ENCODE measurements at places on chromosomes 13 and 19.

DNA sequence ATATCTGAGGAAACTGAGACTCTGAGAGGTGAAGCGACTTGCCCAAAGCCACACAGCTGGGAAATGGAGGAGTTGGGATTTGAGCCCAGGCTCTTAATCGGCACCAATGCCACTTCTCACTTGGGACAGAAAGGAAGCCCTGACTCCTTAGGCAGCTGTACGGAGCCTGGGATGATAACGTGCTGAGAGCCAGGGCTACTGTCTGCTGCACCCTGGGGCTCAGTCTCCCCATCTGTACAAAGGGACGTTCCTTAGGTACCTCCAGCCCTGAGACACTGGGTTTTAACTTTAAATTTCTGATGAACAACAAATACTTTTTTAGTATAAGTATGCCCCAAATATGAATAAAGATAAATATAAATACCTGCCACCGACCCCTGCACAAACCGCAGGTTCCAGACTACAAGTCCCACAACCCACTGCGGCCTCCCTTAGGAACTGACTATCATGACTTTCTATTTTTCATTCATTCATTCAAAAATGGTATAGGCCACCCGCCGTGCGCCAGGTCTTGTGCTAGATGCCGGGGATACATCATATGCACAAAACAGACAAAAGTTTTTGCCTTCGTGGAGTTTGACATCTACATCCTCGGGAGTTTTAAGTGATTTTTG is 776 bp upstream of the NCLN start:
- no peak for DNase-seq

- DNase-seq = peak; percentile 19
Measured at GRCh38 chr19:38134540-38135149, 89.4 kb downstream of the DPF1 start.

DNA sequence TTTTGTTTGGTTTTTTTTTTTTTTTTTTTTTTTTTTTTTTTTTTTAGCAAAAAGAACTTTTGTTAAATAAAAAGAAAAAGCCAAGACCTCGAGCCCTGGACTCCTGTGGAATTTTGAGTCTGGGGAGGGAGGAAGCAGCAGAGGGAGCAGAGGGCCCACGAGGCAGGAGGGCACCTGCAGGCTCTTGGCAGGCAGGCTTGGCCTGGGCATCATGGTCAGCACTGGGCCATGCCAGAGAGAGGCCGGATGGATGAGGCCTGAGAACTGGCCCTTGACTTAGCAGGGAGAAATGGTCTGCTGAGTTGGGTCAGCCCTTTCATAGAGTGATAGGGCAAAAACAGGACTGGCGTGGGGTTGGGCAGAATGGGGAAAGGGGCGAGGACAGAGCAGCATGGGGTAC is 100.4 kb downstream of the GPR12 start:
- no peak for DNase-seq

GRCh38 chr13:29454931-29455481 is 140.5 kb downstream of the SLC7A1 start:
- DNase-seq = no peak

GRCh38 chr13:33611121-33611805 is 206.7 kb upstream of the RFC3 start:
- DNase-seq = no peak

DNA sequence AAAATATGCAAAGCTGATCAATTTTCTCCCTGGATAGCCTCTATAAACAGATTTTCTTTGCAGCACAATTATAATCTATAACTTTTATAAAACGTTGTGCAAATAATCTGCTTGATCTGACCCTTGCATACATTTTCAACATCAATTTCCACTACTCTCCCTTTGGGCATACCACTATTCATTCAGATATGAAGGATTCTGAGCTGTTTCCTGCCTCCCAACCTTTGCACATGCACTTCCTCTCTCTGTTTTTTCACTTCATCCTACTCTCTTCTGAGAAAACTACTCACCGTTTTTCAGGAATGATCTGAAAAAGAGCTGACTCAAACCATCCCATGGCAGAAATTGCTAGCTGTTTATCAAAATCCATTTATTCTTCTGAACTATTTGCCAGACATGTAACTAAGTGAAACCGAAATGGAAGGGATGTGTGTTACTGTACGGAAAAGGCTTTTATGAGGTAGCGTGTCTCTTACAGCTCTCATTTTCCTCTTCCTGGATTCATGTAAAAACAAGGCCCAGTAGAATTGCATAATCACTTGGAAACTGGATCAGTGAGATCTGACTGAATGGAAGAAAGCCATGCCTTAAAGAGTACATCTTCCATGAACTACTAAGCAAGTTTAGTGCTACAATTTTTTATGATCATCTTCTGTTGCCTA is 1447.3 kb upstream of the MIR17HG start:
- no peak for DNase-seq

DNA sequence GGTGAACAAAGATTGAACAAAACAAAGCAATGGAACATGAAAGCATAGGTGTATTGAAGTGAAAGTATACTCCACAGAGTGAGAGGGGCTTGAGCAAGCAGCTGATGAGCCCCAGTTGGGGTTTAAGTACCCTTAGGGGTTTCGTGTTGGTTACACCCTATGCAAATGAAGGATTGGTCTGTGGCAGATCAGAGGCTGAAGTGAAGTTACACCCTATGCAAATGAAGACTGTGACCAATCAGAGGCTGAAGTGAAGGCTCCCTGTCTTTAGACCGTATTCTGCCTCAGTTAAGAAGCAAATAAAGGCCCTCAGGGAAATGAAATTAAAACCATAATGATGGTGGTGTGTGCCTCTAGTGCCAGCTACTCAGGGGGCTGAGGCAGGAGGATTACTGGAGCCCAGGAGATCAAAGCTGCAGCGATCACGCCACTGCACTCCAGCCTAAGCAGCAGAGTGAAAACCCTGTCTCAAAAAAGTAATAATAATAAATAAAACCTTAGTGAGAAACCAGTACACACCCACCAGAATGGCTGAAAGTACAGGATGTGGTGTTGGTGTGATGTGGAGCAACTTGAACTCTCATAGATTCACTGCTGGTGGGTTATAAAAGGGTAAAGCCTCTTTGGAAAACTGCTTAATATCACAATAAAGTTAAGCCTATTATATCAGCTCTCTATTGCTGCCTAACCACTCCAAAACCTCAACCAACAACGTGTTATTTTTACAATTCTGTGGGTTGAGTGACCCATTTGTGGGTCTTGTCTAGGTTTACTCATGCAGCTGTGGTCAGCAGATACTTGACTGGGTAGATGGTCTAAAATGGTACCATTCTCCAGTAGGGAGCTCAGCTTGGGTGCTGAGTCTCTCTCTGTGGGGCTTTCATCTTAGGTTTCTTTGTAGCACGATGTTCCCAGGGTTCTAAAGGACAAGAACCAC is 12.8 kb upstream of the UPF3A start:
- no peak for DNase-seq

GRCh38 chr13:79228972-79229371 is 177.1 kb downstream of the RBM26 start:
- DNase-seq = no peak

GRCh38 chr13:98050041-98050466 is 92.8 kb upstream of the FARP1 start:
- DNase-seq = no peak

- no peak for DNase-seq
Measured at GRCh38 chr13:65966991-65967451, 1263.1 kb downstream of the PCDH9 start.

- DNase-seq = no peak
Measured at GRCh38 chr13:20826843-20827560, 53.2 kb upstream of the EEF1AKMT1 start.

GRCh38 chr13:39918620-39919236 is 263.3 kb downstream of the COG6 start:
- no peak for DNase-seq

DNA sequence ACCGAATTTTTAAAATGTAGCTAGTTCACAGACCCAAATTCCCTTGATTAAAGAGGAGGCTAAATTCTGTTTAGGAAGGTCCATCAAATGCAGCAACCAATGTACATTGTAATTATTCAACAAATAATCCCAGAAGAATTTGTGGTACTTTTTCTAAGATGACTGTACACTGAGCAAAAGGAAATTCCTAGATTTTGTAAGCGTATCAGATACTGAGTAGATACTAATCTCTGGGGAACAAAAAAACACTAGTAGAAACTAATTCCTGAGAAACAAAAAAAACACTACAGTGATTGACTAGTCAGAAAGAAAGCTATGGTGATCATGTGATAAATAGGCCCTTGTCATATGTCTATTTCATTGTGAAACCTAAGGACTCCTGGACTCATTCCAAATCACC is 246.1 kb downstream of the PCDH17 start:
- no peak for DNase-seq

GRCh38 chr19:41753159-41753558 is 2.2 kb upstream of the CEACAM6 start:
- DNase-seq = peak; percentile 82

- DNase-seq = no peak
Measured at GRCh38 chr19:8811315-8812172, 20.6 kb downstream of the ZNF558 start.

GRCh38 chr19:41016488-41017071 is 25.5 kb downstream of the CYP2B6 start:
- no peak for DNase-seq

DNA sequence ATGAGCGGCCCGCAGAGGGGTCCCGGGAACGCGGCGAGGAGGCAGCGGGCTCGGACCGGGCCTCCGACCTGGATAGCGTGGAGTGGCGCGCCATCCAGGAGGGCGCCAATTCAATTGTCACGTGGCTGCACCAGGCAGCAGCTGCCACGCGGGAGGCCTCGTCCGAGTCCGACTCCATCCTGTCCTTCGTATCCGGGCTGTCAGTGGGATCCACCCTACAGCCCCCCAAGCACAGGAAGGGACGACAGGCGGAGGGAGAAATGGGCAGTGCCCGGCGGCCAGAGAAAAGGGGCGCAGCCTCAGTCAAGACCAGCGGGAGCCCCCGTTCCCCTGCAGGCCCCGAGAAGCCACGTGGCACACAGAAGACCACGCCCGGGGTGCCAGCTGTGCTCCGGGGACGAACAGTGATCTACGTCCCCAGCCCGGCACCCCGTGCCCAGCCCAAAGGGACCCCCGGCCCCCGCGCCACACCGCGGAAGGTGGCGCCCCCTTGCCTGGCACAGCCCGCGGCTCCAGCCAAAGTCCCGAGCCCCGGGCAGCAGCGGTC is 10.7 kb downstream of the C19orf25 start:
- no peak for DNase-seq

DNA sequence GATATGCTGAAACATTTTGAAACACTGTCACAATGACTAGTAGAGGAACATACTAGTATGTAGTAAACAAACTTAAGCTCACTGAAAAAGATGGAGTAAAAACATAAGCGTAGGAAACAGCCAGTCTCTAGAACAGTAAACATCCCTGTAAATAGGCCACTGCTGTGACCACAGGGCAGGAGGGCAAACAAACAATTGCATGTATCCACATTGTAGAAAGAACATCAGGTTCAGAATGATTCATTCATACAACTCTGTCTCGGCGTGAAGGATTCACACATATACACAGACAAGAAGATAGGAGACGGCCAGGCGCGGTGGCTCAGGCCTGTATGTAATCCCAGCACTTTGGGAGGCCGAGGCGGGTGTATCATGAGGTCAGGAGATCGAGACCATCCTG is 390.1 kb downstream of the IRS2 start:
- no peak for DNase-seq

DNA sequence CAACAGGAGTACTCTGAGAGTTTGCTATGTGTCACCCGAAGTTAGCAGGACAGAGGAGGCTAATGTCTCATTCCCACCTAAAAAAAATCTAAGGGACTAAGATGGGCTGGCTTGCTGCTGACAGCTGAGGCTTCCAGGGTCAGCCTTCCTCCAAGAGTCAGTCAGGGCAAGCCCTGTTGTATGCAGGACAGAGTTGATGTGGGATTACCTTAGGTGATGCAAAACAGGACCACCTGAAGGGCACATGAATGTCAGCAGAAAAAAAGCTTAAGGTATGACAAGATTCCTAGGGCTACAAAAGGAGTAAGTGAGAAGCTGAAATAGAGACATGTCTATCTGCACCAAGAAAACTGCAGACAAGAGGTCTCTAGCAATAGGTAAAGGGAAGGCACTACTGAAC is 151.5 kb downstream of the NHLRC3 start:
- DNase-seq = no peak

- no peak for DNase-seq
Measured at GRCh38 chr13:36405151-36405550, 27.1 kb upstream of the CCNA1 start.

- no peak for DNase-seq
Measured at GRCh38 chr13:47959468-47960247, 41.4 kb downstream of the SUCLA2 start.

GRCh38 chr13:97205465-97205864 is 16.7 kb upstream of the MBNL2 start:
- DNase-seq = no peak

- DNase-seq = no peak
Measured at GRCh38 chr13:84885868-84886267, 913.4 kb downstream of the SLITRK6 start.

GRCh38 chr13:103134271-103134670 is 68.1 kb upstream of the SLC10A2 start:
- no peak for DNase-seq

- no peak for DNase-seq
Measured at GRCh38 chr13:29471551-29471950, 123.9 kb downstream of the SLC7A1 start.

- no peak for DNase-seq
Measured at GRCh38 chr13:91242652-91243051, 104.8 kb upstream of the MIR17HG start.

DNA sequence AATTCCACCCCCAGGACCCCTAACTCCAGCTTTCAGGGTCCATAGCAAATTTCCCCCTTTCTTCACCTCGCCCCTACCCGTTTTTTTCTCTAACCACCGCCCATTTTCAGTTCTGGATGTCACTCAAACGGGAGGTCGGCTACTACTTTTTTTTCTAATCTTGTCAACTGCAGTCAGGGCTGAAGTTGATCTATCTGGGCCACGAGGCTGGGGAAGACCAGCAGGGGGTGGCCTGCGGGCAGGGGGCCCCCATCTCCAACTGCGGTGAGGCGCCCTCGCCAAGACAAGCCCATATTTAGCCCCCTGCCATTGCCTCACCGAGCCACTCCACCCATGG is 748 bp downstream of the LHFPL6 start:
- DNase-seq = no peak

GRCh38 chr19:2616741-2617392 is 85.6 kb downstream of the GNG7 start:
- DNase-seq = no peak

DNA sequence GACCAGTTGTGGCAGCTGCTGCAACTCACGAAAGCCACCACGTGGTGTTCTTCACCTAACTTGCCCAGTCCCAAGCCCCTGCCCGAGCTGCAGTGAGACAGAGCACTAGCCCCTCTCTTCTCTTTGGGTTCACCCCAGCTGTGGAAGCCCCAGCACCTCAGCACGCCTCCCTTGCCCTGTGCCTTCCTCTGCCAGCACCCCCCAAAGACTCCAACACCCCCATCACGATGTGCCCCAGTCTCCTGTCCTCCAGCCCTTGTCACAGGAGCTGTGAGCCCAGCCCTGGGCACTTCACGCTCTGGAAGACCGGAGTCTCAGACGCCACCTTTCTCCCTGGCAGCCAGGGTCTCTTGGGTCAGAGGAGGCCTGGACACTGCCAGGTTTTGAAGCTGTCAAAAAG is 2.2 kb upstream of the ZNF135 start:
- DNase-seq = no peak
